ENCODE measurements at places on chromosomes 6 and 20.

- peak; percentile 85 for DNase-seq
Observed at GRCh38 chr6:147043994-147044477, 160.2 kb upstream of the STXBP5 start.

DNA sequence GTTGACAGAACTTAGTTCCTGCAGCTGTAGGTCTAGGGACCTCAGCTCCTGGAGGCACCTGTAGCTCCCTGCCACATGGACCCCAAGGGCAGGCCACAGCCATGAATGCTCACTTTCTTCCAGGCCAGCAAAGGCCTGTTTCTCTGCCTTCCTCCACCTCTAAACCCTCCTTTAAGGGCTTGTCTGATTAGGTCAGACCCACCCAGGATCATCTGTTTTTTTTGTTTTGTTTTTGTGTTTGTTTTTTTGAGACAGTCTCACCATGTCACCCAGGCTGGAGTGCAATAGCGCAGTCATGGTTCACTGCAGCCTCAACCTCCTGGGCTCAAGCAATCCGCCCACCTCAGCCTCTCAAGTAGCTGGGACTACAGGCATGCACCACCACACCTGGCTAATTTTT, 11.5 kb upstream of the BCAS4 start:
- no peak for DNase-seq

GRCh38 chr6:10886691-10887502, at the start of gene SYCP2L:
Gene SYCP2L (plus strand): TSS chr6:10887052. CDS start chr6:10887127, 75 bp downstream.
- DNase-seq: no peak

DNA sequence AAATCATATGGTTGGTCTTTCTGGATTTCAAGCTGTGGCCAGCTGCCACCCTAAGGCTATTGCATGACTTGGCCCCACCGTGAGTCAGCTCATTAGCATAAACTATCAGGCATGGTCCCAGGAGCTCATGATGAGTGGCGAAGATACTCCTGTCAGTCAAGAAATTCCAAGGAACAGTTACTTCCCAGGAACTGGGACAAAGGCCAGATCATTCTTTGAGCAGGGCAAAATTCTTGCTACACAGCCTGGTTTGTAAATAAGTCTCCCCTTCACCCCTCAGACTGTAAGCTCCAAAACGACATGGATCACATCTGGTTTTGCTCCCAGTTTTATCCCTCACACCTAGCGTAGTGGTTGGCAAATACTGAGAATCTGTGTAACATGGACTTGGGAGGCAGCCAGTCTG, 33.0 kb upstream of the KIAA1586 start:
- no peak for DNase-seq

- no peak for DNase-seq
Observed at GRCh38 chr20:21517566-21518277, 3.9 kb upstream of the NKX2-2 start.

Measured in NCI-H748 treated with DMSO at 0.1 percent for 48 hours (cell line).